ENCODE measurements at places on chromosomes 3 and 15.

- no peak for DNase-seq
Observed at GRCh38 chr3:60202052-60202726, 1049.1 kb downstream of the FHIT start.

- no peak for DNase-seq
Observed at GRCh38 chr3:193333229-193333628, 45.3 kb downstream of the ATP13A5 start.

DNA sequence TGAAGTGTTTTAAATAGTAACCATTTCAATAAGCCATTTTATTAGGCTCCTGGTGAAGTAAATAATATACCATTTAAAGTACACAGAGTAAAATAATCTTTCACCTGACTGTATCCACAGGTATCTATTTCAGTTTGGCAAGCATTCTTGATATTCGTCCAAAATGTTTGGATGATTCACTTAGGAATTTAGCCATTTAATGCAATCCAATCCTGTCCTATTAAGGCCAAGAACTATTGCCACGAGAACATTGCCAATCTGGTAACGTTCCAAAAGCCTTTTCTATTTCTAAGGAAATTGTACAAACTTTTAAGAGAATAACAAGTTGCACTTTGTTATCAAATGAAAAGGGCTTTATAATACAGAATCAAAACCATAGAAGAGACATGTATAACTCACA, 209.8 kb upstream of the THRB start:
- DNase-seq: no peak

GRCh38 chr3:32844914-32845313, 27.1 kb downstream of the TRIM71 start:
- no peak for DNase-seq

GRCh38 chr15:64443016-64443415, 17.4 kb upstream of the ZNF609 start:
- no peak for DNase-seq

- peak; percentile 79 for DNase-seq
Observed at GRCh38 chr3:31704591-31705179, 172.0 kb downstream of the STT3B start.

- peak; percentile 76 for DNase-seq
Observed at GRCh38 chr3:17023006-17023664, 138.4 kb downstream of the PLCL2 start.

GRCh38 chr3:6491768-6492167, 369.1 kb upstream of the GRM7 start:
- DNase-seq: no peak

Data from suppressor macrophage treated with lipopolysaccharide for 1 hour (primary cell).